ENCODE measurements at places on chromosomes 2 and 18.

DNA sequence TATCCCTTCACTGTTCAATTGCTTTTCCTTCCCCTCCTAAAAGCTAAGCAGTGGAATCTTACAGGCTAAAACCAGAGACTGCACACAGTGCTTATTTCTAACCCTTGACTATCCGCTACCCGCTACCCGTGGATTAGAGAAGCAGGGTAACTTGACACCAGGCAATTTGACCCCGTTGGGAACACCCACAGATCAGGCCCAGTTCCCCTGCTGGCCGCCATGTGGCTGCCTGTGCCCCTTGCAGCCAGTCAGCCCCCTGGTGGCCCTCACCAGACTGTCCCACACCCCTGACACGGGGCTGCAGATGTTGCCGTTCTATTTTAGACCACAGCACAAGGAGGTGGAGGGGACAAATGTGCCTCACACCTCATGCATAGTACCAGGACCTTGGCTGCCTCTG is 74.8 kb downstream of the TXNL1 start:
- no peak for DNase-seq

DNA sequence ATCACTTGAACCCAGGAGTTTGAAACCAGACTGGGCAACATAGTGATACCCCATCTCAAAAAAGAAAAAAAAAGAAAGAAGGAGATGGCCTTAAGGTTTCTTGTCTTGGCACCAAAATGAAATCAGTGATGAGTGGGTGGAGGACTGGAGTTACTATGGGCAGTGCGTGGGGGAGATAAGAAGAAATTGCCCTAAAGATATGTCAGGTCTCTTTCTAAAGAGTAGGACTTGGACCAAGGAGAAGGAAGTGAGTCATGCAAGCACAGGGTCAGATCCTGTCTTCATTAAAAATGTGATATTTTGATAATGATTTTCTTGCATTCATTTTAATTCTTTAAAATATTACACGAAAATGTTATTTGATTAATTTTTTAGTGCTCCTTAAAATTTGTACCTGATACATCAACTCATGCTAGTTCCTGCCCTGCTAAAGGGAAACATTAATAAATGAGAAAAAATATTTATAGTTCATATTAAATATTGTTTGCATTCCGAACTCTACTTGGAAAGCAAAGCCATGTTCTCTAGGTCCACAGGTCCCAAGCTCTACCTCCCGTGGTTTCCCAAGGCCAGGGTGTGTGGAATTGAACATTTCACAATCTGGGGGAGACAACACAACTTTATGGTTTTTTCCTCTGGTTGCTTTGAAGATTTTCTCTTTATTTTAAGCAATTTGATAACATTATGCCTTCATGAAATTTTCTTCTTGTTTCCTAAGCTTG is 62.6 kb upstream of the CTLA4 start:
- DNase-seq: no peak

GRCh38 chr18:37778417-37779165 is 213.0 kb upstream of the CELF4 start:
- DNase-seq: no peak

GRCh38 chr2:150477347-150477746 is 10.1 kb downstream of the RND3 start:
- DNase-seq: no peak

- DNase-seq: no peak
Measured at GRCh38 chr2:129698593-129698992, 280.9 kb upstream of the RAB6C start.

- DNase-seq: no peak
Measured at GRCh38 chr2:44904578-44904977, 36.9 kb upstream of the SIX3 start.

Data from naive thymus-derived CD4-positive, alpha-beta T cell (primary cell).